GM23248 (cell line): ENCODE measurements at places on chromosomes 5 and 9. TPM values are rescaled to one million over a fixed set of nuclear protein-coding genes. Genes with fewer than 3 reads are reported as not detected.

DNA sequence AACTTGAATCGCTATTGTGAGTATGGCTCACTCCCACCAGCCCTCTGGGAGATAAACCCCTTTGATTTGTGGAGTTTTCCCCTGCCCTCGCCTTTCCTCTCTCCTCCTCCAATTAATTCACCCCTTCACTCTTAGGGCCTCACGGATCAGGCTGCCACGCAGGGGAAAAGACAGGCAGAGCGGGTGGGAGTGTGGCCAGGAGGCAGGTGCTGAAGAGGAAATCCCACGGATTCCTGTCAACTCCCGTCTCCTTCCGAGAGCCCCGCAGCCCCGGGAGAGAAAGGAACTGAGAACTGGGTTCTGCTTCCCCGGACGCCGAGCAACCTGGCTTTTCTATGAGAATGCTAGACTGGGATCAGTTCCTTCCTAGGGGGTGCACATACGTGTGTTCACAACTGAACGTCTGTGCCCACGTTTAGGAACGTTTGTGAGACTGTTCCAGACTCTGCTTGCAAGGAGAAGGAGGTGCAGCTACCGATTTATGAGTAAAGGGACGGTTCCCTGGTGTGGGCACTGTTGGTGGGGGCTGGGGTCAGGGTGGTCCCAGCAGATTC lies 314.5 kb upstream of the TLE4 start:
- peaks cover 4% of the 10 kb centered on the region; the same call in 1 of the 2 replicates for H3K27me3 ChIP-seq
- DNase-seq, result peak; percentile 11
- H3K4me3 ChIP-seq, result peak overlapping the region; percentile 53
- H3K36me3 ChIP-seq, result no peaks in the 10 kb centered on the region

DNA sequence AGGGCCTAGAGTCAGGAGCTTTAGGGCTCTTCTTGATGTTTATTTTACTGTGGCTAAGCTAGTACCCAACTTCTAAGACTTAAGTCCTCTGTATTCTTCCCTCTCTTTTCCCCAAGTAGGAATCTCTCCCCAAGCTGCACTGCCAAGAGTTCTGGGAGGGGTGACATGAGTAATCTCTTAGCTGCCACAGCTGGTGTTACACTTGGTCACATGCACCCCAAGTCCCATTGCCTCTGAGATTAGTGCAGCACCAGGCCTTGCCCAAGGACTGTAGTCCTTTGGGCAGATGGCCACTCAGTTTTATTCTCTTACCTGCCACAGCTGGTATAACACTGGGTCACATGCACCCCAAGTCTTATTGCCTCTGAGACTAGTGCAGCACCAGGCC lies 114.7 kb upstream of the RIOK2 start:
- peak; percentile 41 for DNase-seq
- H3K27ac ChIP-seq, result no peak overlapping the region
- H3K4me1 ChIP-seq, result peaks cover 7% of the 10 kb centered on the region; the same call in 1 of the 2 replicates
- no peaks in the 10 kb centered on the region for H3K27me3 ChIP-seq

- H3K4me3 ChIP-seq, result no peak overlapping the region
- H3K27ac ChIP-seq, result no peak overlapping the region
- H3K27me3 ChIP-seq, result no peaks in the 10 kb centered on the region
- DNase-seq, result peak; percentile 71
These were observed 148.0 kb downstream of the FGF1 start for GRCh38 chr5:142537938-142538337.

DNA sequence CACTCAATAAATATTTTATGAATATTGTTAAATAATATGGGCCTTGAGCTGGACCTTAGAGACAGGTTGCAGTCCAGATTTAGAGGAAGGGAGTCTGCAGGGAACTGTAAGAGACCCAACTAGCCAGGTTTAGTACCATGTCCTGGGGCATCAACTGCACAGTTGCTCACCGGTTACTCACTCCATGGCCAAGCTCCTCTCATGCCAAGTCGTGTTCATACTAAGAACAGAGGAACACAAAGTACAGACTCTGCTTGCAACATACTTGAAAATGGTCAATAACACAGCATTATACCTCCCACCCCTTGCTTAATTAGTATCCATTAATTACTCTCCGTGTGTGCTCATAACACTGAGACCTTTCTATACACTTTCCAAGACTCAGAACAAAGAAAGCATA lies 317.6 kb upstream of the PIK3R1 start:
- no peak overlapping the region for H3K27ac ChIP-seq
- H3K36me3 ChIP-seq, result no peaks in the 10 kb centered on the region

- no peaks in the 10 kb centered on the region for H3K36me3 ChIP-seq
- no peak overlapping the region for H3K4me3 ChIP-seq
- H3K27ac ChIP-seq, result no peak overlapping the region
- DNase-seq, result no peak
- H3K27me3 ChIP-seq, result peaks cover 26% of the 10 kb centered on the region
- no peaks in the 10 kb centered on the region for H3K4me1 ChIP-seq
These were observed 159.8 kb downstream of the PAX5 start for GRCh38 chr9:36874261-36874660.

GRCh38 chr9:120265791-120266190 lies 314.2 kb downstream of the CDK5RAP2 start:
- peak; percentile 13 for DNase-seq
- no peaks in the 10 kb centered on the region for H3K4me1 ChIP-seq
- no peak overlapping the region for H3K4me3 ChIP-seq
- no peak overlapping the region for H3K27ac ChIP-seq
- no peaks in the 10 kb centered on the region for H3K36me3 ChIP-seq

SAPCD2 gene
- 5.4 TPM in 2 replicates for total RNA-seq

PCDHGA8 gene
- 0.86 and 1.5 TPM in 2 replicates for total RNA-seq

FOXD4L6 gene
- total RNA-seq, result 0.22 TPM in 1 of 2 replicates, not detected in the other

WDR38 gene
- total RNA-seq, result not detected in 2 replicates

KDM4C gene
- 20.6 TPM in 2 replicates for total RNA-seq
